ENCODE measurements at places on chromosomes 5 and 9.

- DNase-seq, result no peak
Observed at GRCh38 chr5:178083922-178084321, 29.4 kb upstream of the N4BP3 start.

GRCh38 chr9:133879615-133880014, 112.5 kb downstream of the VAV2 start:
- no peak for DNase-seq

GRCh38 chr9:71796100-71796767, 27.9 kb upstream of the CEMIP2 start:
- DNase-seq, result no peak

- DNase-seq, result no peak
Observed at GRCh38 chr5:90590-91547, 1.1 kb upstream of the PLEKHG4B start.

GRCh38 chr5:170438581-170438980, 49.4 kb upstream of the KCNMB1 start:
- no peak for DNase-seq

GRCh38 chr5:50766462-50766861, 100.0 kb downstream of the PARP8 start:
- DNase-seq, result no peak

- DNase-seq, result no peak
Observed at GRCh38 chr5:150648294-150649107, 8.0 kb downstream of the SYNPO start.

- DNase-seq, result no peak
Observed at GRCh38 chr5:113902917-113903660, 389.6 kb downstream of the YTHDC2 start.

GRCh38 chr9:32385152-32385884, 875 bp downstream of the ACO1 start:
- no peak for DNase-seq

DNA sequence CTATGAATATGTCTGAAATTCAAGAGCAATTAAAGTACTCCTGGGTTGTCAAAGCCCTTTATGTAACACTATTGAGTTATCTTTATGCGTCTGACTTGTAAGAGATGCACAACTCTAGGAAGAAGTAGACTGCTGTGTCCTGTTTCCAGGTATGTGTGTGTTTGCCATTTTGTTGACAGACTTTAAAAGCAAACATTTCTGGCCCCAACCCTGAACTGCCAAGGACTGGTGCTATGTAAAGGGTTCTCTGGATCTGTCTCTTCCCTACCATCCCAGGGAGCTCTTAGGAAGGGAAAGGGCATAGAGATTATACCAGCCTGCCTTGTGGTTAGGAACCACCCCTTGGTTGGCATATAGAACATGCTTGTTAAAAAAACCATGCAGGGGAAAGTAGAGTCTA, 12.1 kb downstream of the SLC22A5 start:
- no peak for DNase-seq

DNA sequence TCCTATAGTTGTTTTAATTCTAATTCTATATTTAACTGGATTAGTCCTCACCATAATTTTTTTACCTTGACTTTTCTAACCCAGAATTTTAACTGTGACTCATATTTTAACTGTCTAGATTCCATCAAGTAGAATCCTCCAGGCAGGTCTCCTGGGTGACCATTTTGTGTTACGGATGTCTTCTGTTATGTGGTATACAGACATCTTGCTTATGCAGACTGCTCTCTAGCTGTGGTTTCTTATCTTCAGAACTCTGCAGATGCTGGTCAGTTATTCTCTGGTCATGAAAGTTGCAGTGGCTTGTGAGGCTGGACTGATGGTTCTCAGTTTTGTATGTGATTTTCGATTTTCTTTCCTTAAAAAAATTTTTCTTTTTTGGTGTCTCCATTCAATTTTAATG, 139.4 kb downstream of the ATG10 start:
- no peak for DNase-seq

- DNase-seq, result no peak
Observed at GRCh38 chr9:22030101-22030598, 21.0 kb upstream of the CDKN2B start.

GRCh38 chr5:33809936-33810335, 81.9 kb downstream of the ADAMTS12 start:
- DNase-seq, result no peak

DNA sequence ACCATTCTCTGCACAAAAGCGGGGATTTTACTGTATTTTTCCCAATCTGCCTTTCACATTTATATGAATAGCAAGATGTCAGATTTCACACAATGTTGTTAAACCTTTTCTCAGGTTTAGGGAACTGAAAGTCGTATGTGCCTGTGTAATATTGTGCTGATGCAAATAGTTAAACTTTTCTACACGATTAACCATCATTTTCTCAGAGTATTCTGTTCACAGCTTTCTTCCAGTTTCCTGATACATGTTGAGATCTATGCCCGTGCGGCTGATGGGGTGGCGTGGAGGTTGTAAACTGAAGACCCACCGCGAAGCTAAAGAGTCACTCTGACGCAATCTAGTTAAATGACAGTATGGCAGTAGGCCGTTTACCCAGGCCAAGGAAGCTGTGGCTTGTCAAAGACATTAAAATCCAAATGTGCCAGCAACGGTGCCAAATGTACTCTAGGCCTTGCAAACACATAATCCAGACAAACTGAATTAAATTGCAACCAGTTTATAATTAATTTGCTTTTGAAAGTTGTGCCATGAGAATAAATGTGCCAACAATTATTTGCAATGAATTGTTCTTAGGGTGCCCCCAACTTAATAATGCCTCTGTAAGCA, 145.7 kb downstream of the EBF1 start:
- no peak for DNase-seq

- DNase-seq, result no peak
Observed at GRCh38 chr5:82218374-82219156, 59.6 kb downstream of the RPS23 start.

DNA sequence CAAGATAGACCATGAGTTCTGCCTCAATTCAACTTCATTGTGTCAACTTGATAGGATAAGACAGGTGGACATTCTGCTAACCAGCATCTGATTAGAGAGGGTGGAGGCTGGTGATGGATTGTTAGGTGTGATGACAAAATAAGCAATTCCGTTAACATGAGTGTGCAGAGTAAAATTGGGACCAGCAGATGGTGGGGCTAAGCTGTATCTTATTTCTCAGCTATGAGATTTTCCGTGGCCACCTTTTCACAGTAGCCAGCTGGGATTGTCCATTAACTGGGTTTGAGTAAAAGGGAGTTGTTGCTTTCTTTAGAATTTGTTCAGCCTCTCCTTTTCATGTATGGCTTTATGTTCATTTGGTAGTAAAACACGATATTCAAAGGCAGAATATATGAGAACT, 28.8 kb upstream of the TAL2 start:
- DNase-seq, result no peak

DNA sequence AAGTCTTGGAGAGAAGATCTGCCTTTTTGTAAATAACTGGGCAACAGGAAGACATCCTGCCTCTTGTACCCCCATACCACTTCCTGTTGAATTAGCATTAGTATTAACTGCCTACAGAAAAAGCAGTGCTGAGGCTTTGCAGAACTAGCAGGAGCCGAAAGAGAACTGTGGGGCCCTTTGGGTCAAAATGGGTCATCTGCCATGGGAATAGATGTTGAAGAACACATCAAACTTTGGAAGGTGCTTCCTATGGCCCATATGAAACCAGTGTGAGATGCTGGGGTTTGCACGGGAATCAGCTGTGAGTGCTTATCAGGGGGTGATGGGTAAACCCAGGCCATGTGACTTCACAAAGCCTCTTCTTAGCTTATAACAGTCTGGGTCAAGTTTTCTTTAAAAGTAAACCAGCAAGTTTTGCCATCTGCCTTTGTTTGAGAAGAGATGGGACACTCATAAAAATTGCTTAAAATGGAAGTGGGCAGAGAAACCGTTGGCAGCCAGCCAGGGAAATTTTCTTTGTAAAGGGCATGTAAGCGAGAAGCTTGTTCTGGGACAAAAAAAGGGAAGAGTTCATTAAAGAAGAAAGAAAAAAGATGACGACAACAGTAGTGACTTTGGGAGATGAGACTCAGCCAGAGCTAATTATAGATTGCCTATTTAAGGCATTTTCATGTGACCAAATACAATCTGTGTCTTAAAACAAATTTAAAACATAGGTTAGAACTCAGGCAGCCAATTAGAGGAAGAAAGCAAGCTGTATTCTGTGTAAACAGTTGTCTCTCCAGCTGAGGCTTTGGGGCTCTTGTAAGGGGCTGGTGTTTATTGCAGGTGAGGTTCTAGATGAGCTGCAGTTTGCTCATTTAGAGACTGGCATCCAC, 4.4 kb downstream of the SLC25A25 start:
- DNase-seq, result no peak

- peak; percentile 40 for DNase-seq
Observed at GRCh38 chr9:87516222-87516925, 18.7 kb downstream of the DAPK1 start.

- DNase-seq, result peak; percentile 64
Observed at GRCh38 chr9:72203205-72203803, 54.1 kb downstream of the GDA start.

DNA sequence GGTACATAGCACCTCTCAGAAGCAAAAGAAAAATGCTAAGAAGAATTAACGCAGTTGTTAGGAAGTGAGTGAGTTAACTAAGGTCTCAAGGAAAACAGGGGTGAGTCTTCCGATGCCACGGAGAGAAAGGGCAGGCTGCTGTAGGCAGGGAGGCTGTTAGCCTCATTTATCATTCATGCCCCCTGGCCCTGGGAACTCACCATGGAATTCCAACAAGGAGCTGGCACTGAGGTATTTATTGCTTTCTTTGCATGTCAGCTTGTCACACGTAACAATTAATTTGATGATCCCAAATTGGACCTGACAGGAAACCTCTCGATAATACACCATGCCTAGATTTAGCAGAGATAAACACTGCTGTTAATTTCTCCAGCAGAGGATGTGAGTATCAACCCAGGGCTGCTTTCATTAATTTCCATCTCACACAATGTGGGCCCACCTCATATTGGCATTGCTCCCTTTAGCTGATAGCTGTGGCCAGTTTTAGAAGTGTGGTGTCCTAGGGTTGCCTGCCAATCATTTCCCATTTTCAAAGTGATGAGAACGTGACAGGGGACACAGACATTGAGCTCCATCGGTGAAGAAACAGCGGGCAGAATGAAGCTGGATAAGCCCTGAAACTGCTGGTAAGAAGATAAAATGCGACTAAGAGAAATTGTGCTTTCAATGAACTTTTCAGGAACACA, 45.3 kb downstream of the DAP start:
- DNase-seq, result no peak

DNA sequence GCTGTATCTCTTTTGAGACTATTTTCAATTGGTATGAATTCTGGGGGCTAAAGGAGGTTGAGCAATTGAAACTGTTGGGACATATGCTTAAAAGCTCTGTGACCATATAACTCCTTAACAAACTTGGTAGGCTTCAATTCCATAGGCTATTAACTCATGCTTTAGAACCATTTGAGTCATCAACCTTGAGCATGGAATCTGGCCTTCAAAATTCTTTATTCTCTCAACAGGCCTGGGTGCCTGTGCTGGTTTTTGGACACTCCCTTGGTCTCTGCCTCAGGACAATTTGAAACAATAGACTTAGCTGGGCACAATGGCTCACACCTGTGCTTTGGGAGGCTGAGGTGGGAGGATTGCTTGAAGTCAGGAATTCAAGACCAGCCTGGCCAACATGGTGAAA, 61.4 kb upstream of the EPB41L4A start:
- DNase-seq, result no peak

DNA sequence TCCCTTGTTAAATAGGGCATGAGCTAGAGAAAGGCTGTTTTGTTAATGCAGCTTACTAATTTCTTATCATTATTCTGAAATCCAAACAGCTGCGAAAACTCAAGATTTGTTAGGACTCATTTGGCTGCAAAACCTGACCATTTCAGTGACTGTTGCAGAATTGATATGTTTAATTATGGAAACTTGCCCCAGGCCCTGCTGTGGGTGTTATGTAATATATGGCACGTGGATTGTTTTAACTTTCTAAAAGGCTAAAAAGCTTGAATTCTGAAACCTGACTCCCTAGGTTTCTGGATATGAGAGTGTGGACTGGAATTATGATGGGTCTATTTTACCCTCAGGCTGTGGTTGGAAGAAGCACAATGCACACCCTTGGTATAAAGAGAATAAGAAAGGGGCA, 4.4 kb downstream of the IL9 start:
- DNase-seq, result no peak

DNA sequence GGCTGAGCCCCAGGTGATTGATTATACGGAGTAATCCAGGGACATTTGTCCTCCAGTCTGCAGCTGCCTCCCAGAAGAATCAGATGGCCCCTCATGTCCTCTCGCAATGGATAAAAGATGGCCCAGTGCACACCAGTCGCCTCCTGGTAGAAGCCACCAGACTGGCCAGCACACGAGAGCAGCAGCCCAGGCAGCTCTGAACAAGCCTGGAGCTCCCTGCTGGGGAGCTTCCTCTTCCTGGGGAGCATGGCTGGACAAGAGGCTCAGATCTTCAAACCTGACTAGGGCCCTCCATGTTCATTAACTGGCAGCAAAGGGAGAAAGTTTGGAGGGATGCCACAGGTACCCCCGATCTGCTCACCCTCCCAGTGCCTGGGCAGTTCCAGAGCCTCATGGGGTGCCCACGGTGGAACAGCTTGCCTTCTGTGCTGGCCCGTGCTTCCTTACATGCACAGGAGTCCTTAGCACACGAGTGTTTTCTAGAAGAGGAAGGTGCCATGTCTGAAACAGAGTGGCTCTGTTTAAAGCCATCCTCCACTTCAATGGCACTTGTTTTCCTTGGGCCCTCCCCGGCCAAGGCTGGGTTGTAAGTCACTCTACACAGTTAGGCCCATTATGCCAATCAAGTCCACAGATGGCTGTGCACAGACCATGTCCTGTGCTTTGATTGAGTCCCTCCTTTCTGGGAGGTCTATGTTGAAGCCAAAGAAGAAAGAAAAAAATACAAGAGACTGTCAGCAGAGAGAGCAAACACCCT, 75.6 kb downstream of the PRRT1B start:
- DNase-seq, result no peak

GRCh38 chr5:131406975-131407638, 143.3 kb downstream of the CDC42SE2 start:
- no peak for DNase-seq

GRCh38 chr5:157487358-157487757, 27.3 kb downstream of the NIPAL4 start:
- no peak for DNase-seq

DNA sequence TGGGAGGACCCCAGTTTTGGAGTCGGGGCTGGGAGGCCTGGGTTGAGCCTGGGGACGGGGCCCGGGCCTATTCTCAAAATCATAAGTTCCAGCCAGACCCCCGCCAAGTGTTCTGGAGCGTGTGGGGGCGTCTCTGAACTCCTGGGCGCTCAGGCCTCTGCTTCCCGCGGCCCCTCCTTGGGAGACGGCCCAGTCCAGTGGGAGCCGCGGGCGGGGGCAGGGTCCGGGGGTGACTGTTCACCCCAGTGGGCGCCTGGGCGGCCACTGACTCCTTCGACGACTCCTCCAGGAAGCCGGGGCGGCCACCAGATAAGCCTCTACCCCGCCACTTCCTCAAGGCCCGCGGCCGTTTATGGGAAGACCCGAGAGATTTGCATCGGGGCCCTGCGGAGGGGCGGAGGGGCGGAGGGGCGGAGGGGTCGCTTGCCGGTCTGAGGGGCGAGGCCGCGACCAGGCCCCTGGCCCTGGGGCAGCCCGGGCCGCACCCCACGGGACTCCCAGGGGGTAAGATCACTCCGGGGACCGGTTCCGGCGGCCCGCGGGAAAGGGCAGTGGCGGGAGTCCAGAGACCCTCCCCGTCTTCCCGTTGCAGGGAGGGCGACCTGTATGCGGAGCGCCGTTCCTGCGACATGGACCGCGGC, 655 bp downstream of the TOR4A start:
- DNase-seq, result no peak

Data from A549 (cell line).